ENCODE measurements at places on chromosomes 4 and X.

GRCh38 chrX:18272222-18272621 lies 51.5 kb upstream of the BEND2 start:
- no peak for DNase-seq

GRCh38 chrX:44785652-44786051 lies 58.2 kb upstream of the DUSP21 start:
- DNase-seq, result no peak

DNA sequence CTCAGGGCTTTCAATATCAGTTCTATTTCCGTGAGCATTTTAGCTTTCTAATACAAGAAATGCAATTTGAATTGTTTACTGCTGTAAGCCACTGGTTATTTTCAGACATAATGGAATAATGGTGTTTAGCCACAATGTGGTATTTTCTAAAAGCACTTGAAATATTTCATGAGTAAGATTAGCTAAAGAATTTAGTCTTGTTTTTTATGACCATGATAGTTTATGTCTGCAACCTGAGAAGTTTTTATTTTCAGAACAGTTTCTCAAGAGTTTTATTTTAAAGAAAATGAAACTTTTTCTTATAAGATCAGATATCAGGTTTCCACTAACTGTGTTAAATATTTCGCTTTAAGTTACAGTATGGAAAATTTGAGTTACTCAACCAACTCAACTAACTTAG lies 60.2 kb downstream of the SLIT2 start:
- DNase-seq, result no peak

GRCh38 chr4:139839403-139840031 lies 173.9 kb downstream of the MGST2 start:
- no peak for DNase-seq

DNA sequence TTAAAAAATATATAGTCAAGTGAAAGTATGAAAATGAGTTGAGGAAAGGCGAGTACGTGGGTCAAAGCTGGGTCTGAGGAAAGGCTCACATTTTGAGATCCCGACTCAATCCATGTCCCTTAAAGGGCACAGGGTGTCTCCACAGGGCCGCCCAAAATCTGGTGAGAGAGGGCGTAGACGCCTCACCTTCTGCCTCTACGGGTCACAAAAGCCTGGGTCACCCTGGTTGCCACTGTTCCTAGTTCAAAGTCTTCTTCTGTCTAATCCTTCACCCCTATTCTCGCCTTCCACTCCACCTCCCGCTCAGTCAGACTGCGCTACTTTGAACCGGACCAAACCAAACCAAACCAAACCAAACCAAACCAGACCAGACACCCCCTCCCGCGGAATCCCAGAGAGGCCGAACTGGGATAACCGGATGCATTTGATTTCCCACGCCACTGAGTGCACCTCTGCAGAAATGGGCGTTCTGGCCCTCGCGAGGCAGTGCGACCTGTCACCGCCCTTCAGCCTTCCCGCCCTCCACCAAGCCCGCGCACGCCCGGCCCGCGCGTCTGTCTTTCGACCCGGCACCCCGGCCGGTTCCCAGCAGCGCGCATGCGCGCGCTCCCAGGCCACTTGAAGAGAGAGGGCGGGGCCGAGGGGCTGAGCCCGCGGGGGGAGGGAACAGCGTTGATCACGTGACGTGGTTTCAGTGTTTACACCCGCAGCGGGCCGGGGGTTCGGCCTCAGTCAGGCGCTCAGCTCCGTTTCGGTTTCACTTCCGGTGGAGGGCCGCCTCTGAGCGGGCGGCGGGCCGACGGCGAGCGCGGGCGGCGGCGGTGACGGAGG lies at the start of gene FMR1:
TSS of gene FMR1 (plus strand) at position 728 of the 831 bp plus-strand sequence. CDS start 261 bp downstream, outside the sequence.
- DNase-seq, result no peak

DNA sequence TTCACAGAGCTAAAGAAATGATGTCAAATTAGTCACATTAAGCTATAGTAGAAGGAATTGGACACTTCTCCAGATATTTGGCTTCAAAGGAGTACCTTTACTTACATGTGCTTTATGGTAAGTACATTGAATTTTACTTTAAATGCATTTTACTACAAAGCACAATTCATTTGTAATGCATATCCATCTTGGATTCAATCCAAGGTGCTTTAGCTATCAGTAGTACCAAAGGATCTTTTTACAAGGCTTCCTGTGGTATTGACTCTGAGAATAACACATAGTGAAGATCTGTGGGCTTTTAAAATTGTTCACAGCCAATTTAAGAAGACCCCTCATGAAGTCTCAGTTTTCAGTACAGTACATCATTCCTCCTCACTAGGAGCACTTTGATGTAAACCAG lies 13.2 kb downstream of the THAP6 start:
- DNase-seq, result no peak

DNA sequence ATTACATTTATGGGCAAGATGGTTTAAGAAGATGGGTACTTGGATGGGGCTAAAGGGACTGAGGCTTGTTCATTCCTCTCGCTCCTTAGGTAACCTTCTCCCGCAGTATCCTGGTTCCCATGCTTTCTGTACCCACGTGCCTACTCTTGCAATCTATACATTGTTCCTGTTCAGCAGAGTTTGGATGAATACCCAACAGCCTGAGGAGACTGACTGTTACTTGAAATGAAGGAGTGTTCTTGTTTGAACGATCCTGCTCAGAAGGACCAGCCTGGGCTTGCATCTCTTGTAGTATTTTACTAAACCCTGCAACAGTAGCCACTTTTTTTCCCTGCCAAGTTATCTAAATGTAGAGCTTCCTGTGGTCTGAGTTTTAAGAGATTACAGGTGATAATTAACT lies 33.7 kb upstream of the ADH6 start:
- DNase-seq, result no peak

- DNase-seq, result no peak
Measured at GRCh38 chrX:47561659-47562151, 700 bp downstream of the ARAF start.

- no peak for DNase-seq
Measured at GRCh38 chrX:55767100-55767499, 49.6 kb downstream of the RRAGB start.

- DNase-seq, result no peak
Measured at GRCh38 chr4:92304606-92305005, 840 bp downstream of the GRID2 start.

- no peak for DNase-seq
Measured at GRCh38 chr4:103307453-103308247, 109.5 kb upstream of the CENPE start.

GRCh38 chrX:1885116-1885515 lies 270.3 kb downstream of the ASMT start:
- DNase-seq, result no peak

DNA sequence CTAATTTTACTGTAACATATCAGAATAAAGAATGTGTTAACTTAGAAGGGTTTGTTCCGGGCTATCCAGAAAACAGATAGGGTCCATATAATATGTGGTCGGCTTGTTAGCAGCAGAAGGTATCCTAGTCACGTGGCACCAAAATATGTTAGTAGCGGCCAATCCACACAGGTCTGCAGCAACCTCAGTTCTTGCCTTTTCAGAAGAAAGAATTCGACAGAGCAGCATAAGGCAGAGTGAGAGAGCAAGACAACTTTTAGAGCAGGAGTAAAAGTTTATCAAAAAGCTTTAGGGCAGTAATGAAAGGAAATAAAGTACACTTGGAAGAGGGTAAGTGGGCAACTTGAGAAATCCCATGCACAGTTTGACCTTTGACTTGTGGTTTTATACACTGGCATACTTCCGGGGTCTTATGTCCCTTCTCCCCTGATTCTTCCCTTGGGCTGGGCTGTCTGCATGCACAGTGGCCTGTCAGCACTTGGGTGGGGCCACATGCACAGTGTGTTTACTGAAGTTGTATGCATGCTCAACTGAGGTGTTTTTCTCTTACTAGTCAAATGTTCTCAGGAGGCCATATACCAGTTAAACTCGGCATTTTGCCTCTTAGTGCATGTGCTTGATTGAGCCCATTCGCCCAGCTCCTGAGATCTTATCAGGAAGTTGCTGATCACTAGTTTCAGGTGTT lies 37.0 kb upstream of the ABCG2 start:
- no peak for DNase-seq

- no peak for DNase-seq
Measured at GRCh38 chrX:84223261-84223660, 35.3 kb upstream of the RPS6KA6 start.

DNA sequence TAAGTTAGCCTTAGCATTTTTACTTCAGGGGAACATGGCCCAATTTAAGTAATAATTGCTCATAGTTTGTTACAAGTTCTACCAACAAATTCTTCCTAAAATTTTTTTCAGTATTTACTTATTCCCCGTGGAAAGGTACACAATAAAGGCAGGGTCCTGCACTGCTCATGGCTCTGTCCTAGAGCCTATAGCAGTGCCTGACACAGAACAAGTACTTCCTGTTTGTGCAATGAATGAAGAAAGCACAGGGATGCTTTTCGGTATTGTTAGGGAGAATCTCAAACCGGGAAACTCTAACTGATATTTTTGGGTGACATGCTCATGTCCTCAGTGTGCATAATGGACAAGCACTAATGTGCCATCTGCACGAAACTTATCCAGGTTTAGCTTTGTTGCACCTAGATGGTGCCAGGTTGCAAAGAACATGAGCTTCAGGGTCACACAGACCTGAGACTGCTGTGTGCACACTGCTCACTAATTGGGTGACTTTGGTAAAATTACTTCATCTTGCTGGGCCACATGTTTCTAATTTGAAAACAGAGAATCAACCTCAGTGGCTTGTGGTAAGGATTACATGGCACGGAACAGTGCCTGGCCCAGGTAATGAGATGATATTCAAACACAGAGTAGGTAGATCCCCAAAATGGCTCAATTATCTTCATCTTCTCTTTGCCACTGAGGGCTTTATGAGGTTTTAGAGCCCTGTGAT lies 175.8 kb upstream of the NPY2R start:
- no peak for DNase-seq

DNA sequence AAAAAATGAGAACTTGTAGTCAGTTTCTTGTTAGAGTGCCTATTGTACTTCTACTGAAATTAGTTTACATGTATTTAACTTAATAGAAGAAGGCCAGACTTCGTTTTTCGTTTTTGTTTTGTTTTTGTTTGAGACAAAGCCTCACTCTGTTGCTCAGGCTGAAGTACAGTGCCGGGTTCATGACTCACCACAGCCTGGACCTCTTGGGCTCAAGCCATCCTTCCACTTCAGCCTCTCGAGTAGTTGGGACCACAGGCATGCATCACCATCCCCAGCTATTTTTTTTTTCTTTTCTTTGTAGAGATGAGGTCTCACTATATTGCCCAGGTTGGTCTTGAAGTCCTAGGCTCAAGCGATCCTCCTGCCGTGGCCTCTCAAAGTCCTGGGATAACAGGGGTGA lies 793.9 kb downstream of the ADGRL3 start:
- DNase-seq, result no peak

- DNase-seq, result no peak
Measured at GRCh38 chr4:793941-794621, 31.8 kb downstream of the CPLX1 start.

GRCh38 chrX:97452283-97452682 lies 568.6 kb downstream of the RPA4 start:
- no peak for DNase-seq

DNA sequence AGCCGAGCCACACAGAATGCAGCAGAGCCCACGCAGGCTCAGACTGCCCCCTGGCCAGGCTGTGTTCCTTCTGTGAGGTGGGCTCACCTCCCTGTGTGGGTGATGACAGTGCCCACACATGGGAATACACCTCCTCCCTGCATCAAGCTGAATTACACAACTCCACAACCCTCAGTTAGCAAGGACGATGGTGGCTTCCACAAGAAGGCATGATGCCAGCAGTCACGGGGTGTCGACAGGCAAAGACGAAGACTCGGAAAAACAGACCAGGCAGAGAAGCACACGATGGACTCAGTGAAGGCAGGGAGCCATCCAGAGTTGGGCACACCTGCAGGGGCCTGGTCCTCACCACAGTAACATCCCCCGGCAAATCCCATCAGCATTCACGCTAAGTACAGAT lies 12.1 kb downstream of the LETM1 start:
- no peak for DNase-seq

DNA sequence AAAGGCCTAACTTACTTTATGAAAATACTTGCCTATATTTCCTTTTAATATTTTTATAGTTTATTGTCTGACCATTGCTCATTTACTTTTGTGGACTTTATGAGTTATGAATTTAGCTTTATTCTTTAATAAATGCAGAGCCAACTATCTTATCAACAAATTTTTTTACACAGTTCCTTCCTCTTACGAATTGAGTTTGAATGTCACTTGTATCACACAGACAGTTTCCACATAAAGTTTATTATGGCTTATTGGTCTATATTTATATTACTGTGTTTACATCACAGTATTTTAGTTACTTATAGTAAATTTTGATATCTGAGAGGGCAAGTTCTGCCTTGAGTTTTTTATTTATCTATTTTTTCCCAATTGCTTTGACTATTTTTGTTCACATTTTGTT lies 450.6 kb downstream of the C4orf33 start:
- DNase-seq, result no peak

DNA sequence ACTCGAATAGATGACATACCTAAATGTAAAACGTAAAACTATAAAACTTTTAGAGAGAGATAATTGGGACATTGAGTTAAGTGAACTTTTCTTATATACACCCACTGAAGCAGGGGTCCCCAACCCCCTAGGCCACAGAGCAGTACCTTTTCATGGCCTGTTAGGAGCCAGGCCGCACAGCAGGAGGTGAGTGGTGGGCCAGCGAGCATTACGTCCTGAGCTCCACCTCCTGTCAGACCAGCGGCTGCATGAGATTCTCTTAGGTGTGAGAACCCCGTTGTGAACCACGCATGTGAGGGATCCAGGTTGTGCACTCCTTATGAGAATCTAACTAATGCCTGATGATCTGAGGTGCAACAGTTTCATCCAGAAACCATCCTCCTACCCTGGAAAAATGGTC lies 114.8 kb downstream of the HMX1 start:
- no peak for DNase-seq

- no peak for DNase-seq
Measured at GRCh38 chrX:112896051-112896450, 55.4 kb upstream of the AMOT start.

- DNase-seq, result no peak
Measured at GRCh38 chr4:101439926-101440325, 92.6 kb upstream of the PPP3CA start.

- DNase-seq, result no peak
Measured at GRCh38 chrX:10554612-10555270, 65.6 kb downstream of the MID1 start.

GRCh38 chrX:47234583-47234982 lies 1.8 kb downstream of the USP11 start:
- no peak for DNase-seq

GRCh38 chr4:12965334-12965733 lies 518.8 kb downstream of the RAB28 start:
- no peak for DNase-seq

DNA sequence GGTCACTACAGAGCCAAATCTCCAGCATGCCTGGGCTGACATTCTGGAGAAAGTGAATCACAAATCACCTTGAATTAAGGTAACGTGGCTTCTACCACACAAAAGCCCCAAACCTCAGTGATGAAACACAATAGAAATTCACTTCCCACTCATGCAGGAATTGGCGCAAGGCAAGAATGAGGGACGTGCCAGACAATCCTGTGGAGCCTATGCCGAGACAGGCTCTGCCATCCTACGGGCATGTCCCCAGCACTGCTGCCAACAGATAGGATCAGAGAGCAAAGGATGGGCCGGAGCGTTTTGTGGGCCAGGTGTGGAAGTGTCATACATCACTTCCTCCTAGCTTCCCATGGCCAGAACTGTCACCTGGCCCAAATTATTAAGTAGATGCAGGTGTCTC lies 118.0 kb downstream of the IRF2 start:
- DNase-seq, result no peak

GRCh38 chr4:168124008-168124641 lies 31.8 kb downstream of the ANXA10 start:
- DNase-seq, result no peak

All from vagina (tissue), 2 donors.